ENCODE measurements at places on chromosomes 16 and 17.

DNA sequence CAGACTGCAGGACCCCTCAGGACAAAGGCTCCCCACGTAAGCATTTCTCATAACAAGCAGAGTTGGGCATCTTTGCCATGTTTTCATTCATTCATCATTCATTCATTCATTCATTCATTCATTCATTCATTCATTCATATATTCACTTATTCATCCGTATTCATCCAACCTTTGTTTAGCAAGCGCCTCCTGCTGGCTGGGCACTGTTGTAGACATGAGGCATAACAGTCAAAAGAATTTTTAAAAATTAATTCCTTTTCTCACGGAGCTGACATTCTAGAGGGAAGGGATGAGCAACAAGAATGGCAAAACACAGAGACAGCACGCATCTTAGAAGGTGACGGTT, 351.7 kb upstream of the TNRC6C start:
- DNase-seq, result peak; percentile 19

DNA sequence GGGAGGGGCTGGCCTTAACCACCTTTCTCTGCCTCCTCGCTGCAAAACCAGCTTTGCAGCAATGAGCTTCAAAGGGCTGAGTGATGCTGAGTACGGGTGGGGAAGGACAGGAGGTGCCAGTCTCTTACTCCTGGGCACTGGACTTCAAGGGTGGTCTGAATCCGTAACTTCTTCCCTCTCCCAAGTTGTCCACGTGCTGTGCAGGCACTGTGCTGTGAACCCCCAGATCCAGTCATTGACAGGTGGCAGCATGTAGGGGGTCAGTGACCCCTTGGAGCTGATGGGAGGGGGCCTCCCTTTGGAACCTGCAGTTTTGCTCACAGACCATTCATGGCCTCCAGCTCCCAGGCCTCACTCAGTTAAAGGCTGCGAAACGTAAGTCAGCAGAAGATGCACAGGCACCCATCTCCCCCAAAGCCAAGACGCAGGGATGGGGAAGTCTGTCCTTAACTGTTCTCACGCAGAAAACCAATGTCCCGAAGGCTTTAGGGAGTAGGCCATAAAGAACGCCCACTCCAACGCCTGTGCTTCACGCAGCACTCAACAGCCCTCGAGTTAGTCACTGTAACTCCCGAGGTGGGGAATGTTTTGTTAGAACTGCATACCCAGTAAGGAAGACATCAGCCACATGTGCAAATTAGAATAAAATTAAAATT, 7.9 kb downstream of the LITAFD start:
- DNase-seq, result no peak

GRCh38 chr16:74213372-74213771, 83.2 kb upstream of the PSMD7 start:
- DNase-seq, result no peak

- no peak for DNase-seq
Observed at GRCh38 chr17:2935632-2936031, 127.8 kb downstream of the OR1D5 start.

- no peak for DNase-seq
Observed at GRCh38 chr16:87844120-87844733, 25.1 kb downstream of the SLC7A5 start.

DNA sequence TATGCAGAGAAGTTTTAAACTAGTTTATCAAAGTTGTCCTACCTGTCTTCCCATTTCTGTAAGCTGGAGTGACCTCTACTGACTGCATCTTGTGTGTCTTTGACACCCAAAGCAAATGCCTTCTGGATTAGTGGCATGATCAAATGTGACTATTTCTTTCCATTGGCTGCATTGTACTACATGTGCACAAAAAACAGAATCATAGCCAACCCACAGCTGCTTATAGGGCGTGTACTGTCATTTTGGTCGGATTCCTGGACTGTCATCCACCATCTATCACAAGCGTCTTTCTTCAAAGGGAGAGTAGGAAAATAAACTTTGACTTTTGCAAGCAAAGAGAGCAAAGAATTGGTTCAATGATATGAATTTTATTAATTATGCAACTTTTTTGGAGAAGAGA, 310.6 kb downstream of the MAP2K6 start:
- no peak for DNase-seq

GRCh38 chr17:20243524-20243923, 223.8 kb downstream of the LGALS9B start:
- no peak for DNase-seq

DNA sequence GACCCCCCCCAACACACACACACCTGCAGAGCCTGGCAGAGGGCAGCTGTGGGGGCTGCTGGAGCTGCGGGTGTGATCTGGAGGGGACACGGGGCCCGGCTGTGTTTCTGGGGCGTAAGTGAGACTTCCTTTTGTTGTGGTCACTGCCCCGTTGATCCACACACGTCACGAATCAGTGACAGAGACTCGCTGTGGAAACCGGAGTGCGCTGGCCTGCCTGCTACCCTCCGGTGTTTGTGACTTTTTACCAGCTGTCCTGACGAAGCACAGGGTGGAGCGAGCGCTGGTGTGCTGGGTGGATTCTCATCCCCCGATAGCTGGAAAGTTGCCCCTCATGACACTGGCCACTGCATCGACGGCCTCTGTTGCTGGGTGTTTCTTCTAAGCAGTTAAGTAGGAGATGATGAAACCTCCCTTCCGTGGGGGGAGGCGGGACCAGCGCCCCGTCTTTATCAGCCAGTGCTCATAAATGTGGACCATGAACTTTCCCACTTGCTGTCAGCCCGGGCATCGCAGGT, 2.3 kb downstream of the METRNL start:
- peak; percentile 63 for DNase-seq

GRCh38 chr17:49779739-49780231, 8.7 kb upstream of the KAT7 start:
- peak; percentile 57 for DNase-seq

DNA sequence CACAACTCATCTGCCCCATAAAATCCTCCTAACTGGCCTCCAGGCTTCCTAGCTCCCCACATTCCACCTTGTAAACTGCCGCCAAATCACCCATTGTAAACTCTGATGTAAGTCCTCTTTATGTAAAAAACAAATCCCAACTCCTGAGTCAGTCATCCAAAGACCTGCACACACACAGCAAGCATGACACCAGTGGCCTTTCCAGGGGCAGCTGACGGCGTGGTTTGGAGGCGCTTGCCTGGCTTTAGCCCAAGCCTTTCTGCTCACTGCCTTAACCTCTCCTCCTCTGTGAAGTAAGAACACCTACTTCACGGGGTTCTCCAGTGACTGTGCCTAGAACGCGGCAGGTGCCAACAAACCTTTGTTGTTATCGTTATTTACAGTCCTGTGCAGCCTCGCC, 14.0 kb downstream of the UBE2O start:
- DNase-seq, result no peak

GRCh38 chr16:22380529-22380928, 6.1 kb upstream of the CDR2 start:
- DNase-seq, result no peak

DNA sequence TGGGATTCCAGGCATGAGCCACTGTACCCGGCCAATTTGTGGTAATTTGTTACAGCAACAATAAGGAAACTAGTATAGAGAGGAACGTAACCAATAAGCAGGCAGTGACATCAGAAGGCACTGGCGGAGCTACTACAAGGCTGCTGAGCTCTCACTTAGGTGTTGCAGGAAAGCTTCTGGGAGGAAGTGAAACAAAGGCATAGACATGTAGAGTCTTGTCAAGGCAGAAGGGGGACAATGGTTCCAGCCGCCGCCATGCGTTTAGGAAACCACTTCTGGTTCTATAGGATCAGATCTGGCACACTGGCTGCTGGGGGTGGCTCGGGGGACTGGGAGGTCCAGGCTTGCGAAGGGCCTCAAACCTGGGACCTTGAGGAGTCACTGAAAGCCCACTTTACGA, 9.4 kb upstream of the CPSF4L start:
- DNase-seq, result peak; percentile 35

DNA sequence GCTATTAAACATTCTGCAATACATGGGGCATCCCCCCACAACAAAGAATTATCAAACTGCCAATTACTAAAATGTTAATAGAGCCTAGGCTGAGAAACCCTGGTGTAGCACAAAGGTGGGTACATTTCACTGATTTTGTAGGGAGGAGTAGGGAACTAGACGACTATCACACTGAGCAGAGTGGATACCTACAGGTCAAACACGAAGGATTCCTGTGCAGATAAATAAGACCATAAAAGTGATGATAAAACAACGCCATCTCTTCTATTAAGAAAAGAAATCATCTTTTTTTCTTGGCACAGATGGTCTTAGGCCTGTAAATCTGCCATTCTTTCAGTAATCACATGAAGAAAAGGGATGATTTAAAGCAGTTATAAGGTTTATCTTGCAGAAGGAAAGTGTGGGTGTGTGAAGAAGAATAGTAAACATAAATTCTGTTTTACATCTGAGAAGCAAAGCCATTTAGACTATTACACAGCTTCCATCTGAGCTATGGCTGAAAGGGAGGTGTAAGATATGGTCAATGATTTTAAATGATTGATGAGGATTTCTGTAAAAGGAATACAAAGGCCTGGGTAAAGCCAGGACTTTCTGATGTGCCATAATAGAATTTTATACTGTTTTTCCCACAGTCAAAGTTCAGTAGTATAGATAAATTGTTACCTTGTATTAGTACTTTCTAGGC, 429.4 kb upstream of the GOT2 start:
- no peak for DNase-seq

- DNase-seq, result no peak
Observed at GRCh38 chr16:89417352-89417751, 73.0 kb downstream of the ANKRD11 start.

GRCh38 chr17:80703142-80703478, 158.5 kb downstream of the RPTOR start:
- DNase-seq, result no peak

GRCh38 chr17:40014375-40014980, 762 bp upstream of the CSF3 start:
- no peak for DNase-seq

GRCh38 chr16:50081428-50082018, 15.8 kb downstream of the HEATR3 start:
- DNase-seq, result no peak

DNA sequence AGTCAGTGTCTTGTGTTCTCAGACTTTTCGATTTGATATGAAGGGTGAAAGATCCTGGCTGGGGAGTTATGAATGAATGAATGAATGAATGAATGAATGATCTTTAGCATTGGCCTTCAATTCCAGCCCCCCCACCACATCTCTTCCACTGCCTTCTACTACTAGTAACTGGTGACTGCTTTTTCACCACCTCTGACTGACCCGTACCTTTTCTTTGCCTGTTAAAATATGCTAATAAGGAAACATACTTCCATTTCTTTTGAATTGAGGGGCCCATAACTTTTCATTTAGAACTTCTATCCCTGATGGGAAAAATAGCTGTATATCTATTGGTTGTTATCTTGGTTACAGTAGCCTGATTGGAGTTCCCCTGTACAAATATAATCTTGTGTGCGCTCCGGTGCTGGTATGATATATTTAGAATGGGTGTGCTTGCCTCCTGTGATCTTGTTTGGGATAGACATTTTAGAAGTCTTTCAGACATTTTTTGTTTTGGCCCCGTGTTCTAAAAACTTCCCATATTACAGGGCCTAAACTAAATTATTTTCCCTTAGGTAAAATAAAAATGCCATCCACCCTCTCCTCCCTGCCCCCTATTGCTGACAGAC, 3.4 kb downstream of the LYRM1 start:
- DNase-seq, result no peak

GRCh38 chr16:28090646-28091377, 27.3 kb upstream of the GSG1L start:
- DNase-seq, result no peak

DNA sequence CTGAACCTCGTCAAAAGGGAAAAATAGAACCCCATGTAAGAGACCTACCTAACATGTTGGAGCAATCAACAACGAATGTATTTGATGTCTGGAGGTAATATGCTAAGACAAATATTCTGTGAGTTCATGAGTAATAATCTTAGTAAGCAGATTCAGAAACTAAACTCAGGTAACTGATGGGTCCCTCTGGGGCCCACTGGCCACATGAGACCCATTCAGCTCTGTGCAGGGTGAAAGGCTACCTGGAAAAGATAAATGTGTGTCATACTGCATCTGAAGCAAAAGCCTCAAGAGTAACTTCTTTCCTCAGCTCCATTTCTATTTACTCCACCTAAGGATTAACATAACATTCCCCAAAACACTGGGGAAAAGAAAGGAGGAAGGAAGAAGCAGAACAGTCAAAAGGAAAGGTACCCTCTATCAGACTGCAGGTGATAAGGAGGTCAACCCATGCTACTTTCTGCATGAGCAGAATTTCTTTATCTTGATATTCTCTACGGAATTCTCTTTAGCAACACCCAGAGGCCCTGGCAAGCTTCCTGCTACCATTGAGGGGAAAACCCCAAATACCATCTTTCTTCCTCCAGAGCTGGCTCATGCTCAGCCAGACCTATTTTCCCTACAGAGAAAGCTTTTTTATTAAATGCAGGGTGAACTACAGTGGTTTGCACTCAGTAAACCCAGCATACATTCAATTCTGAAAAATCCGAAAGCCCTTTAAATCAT, 37.7 kb upstream of the ABCA6 start:
- peak; percentile 14 for DNase-seq

DNA sequence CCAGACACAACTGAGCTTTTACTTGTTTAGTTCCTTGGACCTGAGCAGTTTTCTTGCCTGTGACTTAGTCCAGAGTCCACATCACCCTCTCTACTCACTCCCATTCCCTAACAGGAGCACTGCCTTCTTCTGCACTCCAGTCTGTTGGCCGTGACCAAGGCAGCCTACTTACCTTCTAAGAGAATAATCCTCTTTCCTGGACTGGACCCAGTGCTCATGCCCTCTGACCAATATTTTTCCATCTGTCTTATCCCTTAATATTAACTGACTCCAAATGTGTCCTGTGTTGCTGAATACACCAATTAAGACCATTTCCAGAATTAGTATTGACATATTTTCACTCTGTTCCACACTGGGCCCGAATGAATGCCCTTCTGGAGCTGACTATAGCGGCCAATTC, 681.0 kb upstream of the KIF2B start:
- DNase-seq, result no peak

- no peak for DNase-seq
Observed at GRCh38 chr17:49521088-49521450, 26.0 kb downstream of the NGFR start.

DNA sequence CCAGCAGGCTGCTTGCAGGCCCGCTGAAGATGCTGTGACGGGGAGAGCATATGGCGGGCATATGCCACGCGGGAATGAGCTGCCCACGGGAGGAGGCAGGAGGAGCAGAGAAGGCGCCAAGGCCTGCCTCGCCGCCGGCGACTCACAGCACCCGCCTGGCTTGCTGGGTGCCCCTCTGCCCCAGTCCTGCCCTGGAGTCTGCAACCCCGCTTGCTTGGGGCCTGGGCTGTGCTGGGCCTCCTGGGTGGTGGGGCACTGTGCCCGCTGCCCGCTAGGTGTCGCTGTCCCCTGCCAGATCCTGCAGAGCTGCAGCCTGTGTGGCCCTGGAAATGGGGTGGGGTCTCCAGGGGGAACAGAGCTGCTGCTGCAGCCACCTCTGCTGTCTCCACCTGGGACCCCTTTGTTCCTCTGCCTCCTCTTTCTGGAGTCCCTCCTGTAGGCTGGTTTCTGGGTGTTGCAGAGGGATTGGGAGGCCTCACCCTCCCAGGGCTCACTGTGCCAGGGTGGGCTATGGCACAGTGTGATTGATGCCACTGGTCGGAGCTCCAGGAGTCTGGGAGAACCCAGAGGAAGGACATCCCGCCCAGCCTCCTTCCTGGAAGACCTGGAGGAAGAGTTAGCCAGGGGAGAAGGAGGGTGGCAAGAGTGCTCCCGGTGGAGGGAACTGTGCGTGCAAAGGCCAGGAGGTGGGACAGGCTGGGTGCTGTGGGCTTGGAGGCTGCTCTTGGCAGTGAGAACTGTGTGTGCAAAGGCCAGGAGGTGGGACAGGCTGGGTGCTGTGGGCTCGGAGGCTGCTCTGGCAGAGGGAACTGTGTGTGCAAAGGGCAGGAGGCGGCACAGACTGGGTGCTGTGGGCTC, 141.0 kb upstream of the CIBAR2 start:
- DNase-seq, result peak; percentile 43

All from inflammatory macrophage (primary cell).